ENCODE measurements at places on chromosomes 13 and 19.
A peak's percentile ranks its signal among the peaks of the same experiment; 100 is the strongest.

DNA sequence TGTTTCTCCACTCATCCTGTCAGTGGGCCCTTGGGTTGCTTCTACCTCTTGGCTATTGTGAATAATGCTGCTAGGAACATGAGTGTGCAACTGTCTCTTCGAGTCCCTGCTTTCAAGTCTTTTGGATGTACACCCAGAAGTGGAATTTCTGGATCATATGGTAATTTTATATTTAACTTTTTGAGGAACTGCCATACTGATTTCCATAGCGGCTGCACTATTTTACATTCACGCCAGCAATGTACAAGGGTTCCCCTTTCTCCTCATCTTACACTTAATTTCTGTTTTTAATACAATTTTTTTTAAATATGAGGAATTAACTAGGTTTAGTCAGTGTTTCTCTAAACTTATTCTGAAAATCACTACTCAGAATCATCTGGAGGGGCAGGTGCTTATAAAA is 24.2 kb upstream of the SLC46A3 start:
- no peak for DNase-seq

GRCh38 chr19:17997969-17998826 is 9.8 kb upstream of the ARRDC2 start:
- no peak for DNase-seq

DNA sequence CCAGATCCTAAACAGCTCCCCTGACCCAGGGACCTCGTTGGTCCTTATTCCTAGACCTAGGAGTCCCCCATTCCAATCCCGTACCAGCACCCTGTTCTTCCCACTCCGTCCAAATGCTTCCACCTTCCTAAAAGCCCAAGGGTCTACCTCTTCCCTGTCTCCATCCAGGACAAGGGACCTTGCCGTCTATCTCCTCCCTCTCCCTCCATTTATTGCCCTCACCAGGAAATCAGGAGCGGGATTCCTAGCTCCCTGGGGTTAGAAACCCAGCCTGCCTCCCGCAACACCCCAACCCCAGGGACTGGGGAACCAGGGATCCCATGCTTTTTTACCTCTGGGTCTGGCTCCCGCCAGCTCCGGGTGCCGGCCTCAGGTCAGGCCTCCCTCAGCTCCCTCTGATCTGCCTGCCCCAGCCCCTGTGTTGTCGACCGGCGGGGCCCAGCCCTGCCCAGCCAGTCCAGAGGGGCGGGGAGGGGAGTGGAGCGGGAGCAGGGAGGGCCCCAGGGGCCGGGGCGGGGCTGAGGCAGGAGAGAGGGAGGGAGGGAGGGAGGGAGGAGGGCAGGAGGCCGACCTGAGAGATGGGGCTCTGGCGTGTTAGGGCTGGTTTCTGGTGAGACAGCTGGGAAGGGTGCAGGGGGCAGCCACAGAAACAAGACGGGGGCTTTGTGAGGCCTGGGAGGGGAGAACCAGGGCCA is at the start of gene B3GNT8:
TSS of gene B3GNT8 (minus strand) at position 423 of the 695 bp plus-strand sequence. CDS start 596 bp downstream, outside the sequence.
- peak; percentile 31 for DNase-seq

- no peak for DNase-seq
These were observed 9.5 kb downstream of the MEF2B start for GRCh38 chr19:19160461-19161035.

- DNase-seq, result no peak
These were observed 6.0 kb upstream of the CYP4F12 start for GRCh38 chr19:15666883-15667282.

DNA sequence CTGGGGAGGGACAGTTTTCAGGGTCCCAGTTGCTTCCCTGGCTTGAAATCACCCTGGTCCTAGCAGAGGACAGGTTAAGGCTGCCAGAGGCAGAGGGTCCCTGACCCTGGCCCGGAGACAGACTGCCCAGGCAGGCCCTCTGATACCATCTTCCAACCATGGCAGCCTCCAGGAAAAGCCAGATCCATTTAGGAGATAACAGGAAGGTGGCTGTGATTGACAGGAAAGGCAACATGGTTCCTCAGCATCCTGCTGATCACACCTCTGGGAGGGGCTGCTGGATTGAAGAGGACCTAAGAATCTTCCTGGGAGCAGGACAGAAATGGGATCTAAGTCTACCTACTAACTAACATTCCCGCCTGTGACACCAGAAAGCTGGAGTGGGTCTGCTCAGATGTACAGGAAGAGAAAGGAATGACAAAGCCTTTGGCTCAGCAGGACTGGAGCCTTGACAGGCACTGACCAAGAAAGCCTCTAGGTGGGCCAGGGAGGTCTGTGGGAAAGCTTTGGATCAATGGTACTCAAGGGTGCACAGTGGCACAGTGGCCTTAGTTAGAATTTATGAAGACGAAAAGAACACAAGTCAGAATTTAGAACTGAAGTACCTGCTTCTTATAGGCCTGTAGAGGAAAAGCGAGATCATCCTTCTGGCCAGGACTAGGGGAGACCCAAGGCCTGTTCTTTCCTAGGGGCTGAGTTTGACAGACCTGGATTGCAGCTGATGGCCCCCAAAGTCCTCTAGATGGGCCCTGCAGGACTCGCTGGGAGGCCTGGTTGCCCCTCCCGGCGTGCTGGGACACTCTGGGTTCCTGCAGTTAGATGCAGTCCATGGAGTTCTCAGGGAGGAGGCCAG is 2.3 kb upstream of the PRKACA start:
- no peak for DNase-seq

DNA sequence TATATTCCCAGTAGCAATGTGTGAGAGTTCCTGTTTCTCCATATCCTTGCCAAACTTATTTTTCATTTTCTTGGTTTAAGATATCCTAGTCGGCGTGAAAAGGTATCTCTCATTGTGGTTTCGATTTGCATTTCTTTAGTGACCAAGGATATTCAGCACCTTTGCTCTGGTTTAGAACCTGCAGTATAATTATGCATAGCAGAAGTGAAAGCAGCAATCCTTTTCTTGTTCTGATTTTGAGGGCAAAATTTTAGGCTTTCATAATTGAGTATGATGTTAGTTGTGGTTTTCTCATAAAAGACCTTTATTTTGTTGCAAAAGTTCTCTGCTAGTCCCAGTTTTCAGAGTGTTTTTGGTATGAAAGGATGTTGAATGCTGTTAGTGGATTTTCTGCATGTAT is 491.0 kb downstream of the FGF9 start:
- no peak for DNase-seq

All from activated gamma-delta T cell (primary cell).